CD4-positive, alpha-beta T cell treated with Interleukin-6 at 100 ng/mL for 8 hours (primary cell): ENCODE measurements at places on chromosomes 13 and 19.

DNA sequence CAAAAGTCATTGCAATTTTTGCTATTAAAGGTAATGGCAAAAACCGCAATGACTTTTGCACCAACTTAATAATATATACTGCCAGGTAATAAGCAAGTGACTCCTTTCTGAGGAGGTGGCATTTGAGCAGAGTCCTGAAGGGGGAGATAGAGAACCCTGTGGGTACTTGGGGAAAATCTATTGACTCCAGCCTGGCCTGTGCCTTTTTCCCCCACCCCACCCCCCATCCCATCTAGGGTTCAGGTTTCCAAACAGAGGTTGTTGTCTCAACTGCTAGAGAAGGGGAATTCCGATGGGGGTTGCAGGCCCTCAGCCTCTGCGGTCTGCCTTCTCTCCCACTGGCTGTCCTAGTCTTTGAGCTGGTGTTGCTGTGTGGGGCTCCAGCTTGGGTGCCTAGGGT, 11.5 kb downstream of the S1PR2 start:
- peak; percentile 43 for DNase-seq

GRCh38 chr19:54390942-54391577, 24.2 kb upstream of the TTYH1 start:
- DNase-seq = peak; percentile 67

DNA sequence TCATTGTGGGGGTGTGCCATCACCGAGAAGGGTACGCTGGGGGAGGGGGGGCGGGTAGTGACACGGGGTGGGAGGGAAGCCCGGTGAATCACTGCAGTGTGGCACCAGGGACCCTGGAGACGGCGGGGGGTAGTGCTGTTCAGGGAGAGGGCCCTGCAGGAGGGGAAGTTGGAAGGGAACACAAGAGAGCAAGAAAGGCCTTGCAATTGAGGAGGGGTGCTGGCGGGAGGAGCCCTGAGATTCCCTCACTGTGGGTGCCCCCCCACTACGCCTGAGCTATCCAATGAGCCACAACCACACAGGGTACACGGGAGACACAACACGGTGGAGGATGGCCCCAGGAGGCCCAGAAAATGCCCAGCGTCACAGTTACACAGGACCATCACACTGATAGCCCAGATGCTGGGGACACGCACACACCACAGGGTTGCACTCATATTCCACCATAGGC, 516 bp upstream of the ATP1A3 start:
- no peak for DNase-seq

DNA sequence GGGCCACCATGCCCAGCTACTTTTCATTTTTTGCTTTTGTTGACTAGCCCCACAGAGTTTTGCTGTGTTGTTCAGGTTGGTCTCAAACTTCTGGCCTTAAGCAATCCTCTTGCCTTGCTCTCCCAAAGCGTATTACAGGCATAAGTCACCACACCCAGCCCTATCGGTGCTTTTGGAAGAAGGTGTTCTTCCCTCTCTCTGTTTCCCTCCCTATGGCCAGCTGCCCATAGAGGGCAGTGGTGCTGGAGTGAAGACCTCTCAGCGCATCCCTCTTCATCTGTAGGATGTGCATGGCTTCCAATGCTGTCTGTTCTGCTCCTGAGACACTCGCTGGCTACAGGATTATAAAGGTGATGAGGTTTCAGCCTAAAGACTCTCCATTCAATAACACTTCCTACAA, 1.3 kb upstream of the CD22 start:
- DNase-seq = no peak

- DNase-seq = no peak
Measured at GRCh38 chr13:24741016-24741662, 22.8 kb upstream of the RNF17 start.
